CD4-positive, alpha-beta T cell treated with Interleukin-4 for 4 hours (primary cell): ENCODE measurements at places on chromosomes 13 and 19.

DNA sequence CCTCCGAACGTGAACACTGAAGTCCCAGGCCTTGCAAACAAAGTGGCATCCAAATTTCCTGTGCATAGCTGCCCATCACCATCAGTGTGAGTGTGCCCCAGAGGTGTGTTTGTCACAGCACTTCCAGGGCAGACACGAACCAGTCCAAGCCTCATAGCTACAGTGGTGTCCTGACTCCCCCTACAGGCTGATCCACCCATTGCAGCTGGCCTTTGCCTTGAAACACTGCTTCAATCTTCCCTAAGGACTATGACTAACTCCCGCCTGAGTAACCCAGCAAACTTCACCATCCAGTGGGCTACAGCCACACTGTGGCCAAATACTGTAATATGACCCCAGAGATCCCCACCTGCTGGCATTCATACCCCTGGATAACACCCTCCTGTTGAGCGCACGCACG is 3.9 kb downstream of the ZNF266 start:
- DNase-seq = peak; percentile 19

- peak; percentile 76 for DNase-seq
Observed at GRCh38 chr19:11482384-11483050, 1.7 kb upstream of the ELAVL3 start.

GRCh38 chr19:3707868-3708206 is 347 bp upstream of the TJP3 start:
- DNase-seq = no peak

DNA sequence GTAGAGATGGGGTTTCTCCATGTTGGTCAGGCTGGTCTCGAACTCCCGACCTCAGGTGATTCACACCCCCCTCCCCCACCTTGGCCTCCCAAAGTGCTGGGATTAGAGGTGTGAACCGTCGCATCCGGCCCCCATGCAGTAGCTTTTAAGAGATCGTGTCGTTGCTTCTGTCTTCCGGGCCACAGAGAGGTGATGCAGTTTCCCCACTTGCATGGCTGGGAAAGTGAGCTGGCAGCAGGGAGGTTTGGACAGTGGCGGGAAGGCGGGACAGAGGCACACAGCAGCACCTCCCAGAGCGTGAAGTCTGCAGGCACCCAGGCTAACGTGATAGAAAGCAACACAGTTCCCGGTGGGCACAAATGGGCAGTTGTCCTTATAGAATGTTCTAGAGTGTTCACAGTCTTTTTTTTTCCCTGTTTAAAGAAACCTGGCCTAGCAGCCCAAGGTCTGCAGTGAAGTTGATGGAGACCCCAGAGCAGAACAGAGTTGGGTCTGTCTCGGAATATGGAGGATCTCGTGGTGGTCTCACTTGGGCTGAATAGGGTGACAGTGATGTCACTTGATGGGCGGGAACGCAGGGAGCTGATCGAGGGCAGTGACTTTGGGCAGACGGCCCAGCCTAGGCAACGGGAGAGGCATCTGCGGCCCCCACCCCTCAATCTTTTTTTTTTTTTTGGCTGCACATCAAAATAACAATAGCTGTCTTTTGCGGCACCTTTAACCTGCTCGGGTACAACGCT is 4.9 kb downstream of the UHRF1 start:
- DNase-seq = peak; percentile 52

DNA sequence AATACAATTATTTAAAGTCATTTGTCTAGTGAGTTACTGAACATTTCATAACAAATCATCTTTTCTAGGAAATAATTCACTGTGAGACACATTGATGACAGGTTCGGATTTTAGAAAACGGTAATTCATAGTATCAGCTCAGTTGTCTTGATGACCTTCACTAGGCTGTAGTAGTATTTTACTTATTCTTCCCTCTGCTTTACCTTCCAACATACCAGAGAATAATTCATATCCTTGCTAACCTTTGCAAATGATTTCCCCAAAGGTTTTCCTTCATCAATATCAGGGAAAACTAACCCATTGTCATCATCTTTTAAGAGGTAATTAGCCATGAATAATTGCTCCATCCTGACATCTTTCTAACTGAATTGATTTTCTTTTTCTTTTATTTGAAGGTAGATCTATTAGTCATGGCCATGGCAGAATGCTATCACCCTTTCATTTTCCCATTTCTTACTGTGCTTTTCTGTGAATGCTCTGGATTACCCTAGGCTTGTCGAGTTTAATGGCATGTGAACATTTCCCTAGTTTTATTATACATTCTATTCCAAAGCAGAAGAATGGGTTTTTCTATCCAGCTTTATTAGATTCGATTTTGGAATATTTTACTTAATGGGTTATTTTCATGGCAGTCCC is 299.2 kb downstream of the OLFM4 start:
- DNase-seq = no peak

GRCh38 chr13:26019881-26020870 is 31.6 kb downstream of the SHISA2 start:
- DNase-seq = no peak

DNA sequence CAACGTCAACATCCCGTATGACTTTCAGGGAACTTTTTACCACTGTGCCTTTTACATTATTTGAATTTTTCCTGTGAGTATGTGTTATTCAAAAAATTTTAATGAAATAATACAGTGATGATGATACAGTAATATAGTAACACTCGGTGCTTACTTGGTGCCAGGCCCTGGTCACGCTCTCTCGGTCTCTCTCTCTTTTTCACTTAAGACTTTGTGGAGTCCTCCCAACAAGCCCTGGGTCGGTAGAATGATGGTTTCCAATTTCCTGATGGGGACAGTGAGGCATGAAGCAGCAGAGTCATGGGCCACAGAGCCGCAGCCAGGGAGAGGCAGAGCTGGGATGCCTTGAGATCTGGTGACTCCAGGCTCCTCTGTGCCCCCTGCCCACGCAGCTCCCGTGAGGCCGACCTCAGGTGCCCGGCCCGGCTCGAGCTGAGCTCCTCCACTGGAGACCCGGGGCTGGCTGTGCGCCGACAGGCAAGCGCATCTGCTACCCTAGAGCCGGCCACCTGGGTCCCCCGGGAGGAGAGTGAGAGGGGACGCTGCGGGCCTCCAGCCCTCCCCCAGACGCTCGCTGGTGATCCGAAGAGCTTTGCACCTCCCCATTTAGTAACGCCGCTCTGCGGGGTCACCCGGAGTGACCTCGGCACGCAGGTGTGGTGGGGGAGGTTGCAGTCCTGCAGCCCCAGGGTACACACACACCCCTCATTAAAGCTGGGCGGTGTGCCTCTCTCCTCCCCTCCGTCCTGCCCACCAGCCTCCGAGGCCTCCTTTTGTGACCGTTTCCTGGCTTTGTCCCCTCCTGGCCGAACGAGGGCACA is 4.4 kb upstream of the SBK3 start:
- no peak for DNase-seq

DNA sequence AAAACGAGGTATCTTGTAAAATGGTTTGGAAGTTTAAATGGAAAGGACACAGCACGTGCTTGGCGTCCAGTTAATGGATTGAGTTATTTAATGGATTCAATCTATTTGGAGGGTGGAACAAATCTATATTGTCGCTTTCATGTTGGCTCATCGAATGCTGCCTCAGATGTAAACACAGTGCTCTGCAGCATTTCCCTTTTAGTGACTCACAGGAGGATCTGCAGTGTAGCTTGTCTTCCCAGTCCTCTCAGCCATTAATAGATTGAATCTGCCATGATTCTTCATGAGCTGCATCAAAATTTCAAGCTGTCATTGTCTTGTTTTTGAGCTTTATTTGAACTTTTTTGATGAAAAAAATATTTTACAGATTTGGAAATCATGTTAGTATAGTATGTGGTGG is 44.7 kb downstream of the DHRS12 start:
- no peak for DNase-seq

- no peak for DNase-seq
Observed at GRCh38 chr13:28411831-28412353, 83.0 kb downstream of the FLT1 start.

GRCh38 chr13:80173224-80173623 is 167.7 kb downstream of the SPRY2 start:
- peak; percentile 2 for DNase-seq

DNA sequence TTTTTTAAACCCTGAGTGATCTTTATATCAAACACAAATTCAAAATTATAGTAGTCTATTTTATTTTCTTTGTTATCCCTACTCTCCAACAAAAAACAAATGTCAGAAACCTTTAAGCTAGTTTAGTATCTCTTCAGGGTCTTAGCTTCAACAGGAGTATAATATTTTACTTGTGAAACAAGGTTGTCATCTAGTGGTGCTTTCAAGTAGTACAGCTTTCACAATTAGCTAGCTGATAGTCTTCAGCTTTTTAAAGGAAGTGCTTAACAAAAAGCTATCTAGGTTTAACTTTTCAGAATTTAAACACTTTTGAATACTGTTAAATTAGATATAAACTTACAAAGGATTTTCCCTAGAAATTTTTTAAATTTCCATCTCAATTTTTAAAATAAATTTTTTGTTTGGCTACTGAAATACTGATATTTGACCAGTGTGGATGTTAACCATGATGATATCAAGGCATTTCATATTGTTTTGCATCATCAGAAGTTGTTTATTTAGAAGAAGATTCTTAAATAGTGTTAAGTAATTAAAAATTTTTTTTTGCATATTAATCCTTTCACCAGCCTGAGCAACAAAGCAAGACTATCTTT is 34.2 kb downstream of the TDRD3 start:
- peak; percentile 69 for DNase-seq

GRCh38 chr19:338421-338820 is 6.2 kb downstream of the MIER2 start:
- no peak for DNase-seq

DNA sequence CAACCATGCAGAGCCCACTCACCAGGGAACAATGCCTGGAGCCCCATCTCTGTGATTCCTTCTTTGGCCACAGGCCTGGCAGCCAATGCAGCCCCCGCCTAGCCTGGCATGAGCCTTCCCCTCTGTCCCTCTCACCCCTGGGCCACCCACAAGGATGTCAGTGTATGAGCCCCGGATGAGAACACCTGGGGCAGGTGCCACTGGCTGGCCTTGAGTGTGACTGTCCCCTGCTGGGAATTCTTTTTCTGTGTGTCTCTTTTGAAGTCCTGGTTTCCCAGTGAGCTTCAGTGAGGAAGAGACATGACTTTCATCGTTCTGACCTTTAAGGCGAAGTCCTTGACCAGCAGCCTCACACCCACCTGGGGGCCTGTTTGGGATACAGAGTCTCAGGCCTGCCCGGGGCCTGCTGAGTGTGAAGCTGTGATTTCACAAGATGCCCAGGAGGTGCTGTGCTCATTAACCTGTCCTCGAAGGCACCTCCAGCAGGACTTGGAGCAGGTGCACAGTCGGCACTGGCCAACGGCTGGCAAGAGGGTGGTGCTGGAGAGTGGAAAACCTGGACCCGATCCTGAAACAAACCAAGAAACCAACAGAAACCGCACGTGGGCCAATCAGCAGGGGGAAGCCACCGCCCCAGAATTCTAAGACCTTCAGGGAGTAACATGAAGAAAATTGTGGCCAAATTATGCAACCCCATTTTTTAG is 27.4 kb upstream of the SPACA7 start:
- no peak for DNase-seq

GRCh38 chr13:89846926-89847585 is 1500.4 kb upstream of the MIR17HG start:
- DNase-seq = no peak

DNA sequence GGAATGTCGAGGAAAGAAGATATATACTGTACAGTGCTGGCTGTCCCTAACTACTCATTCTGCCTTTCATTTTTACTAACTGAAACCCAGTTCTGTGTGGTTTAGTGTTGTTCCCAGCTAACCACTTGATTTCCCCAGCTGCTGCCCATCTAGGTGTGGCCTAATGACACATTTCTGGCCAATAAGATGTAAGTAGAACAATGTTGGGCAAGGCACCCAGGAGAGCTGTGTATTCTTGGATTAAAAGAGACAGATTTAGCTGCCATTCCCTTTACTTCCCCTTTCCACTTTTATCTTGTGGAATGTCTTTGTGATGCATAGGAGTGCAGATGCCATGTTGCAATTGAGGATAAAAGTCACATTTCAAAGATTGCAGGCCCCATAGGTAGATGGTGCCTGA is 28.3 kb upstream of the PCDH9 start:
- no peak for DNase-seq

GRCh38 chr19:40962460-40962961 is 28.6 kb upstream of the CYP2B6 start:
- no peak for DNase-seq

- no peak for DNase-seq
Observed at GRCh38 chr13:110259651-110260050, 47.3 kb downstream of the COL4A1 start.

DNA sequence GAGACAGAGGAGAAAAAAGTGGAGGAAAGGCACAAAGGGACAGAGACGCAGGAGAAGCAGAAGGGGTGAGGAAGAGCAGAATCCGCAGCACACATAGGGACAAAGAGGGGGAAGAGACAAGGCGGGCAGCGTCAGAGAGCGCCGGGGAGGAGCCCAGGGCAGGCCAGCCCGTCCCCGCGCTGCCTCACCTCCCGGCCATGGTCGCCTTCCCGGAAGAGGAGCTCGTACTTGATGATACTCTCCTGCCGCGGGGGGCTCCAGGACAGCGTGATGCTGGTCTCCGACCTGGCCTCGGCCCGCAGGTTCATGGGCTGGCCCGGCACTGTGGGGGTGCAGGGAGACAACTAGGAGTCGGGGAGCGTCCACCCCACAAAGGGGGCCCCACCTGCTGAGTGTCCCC is 100.6 kb downstream of the PTPRS start:
- DNase-seq = no peak

DNA sequence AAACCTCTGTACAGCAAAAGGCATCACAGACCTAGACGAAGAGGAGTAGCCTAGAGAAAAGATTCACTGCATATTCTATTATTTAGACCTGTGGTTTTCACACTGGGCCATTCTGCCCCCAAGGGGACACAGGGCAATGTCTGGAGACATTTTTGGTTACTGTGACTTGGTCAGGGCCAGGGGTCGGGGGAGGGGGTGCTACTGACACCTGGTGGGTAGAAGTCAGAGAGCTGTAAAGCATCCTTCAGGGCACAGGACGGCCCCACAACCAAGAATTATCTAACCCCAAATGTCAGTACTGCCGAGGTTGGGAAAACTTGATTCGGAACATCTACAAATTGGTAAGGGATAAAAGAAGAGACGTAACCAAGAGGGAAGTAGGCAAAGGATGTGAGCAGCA is 11.3 kb downstream of the ELAVL1 start:
- DNase-seq = no peak

GRCh38 chr19:28913626-28914025 is 299.3 kb downstream of the UQCRFS1 start:
- DNase-seq = no peak

GRCh38 chr19:55423225-55424005 is 15.8 kb upstream of the UBE2S start:
- no peak for DNase-seq

- no peak for DNase-seq
Observed at GRCh38 chr13:43614063-43614462, 172.7 kb downstream of the ENOX1 start.

GRCh38 chr13:113275387-113275786 is 21.7 kb upstream of the LAMP1 start:
- DNase-seq = no peak
